ENCODE measurements at places on chromosomes 5 and 9.

DNA sequence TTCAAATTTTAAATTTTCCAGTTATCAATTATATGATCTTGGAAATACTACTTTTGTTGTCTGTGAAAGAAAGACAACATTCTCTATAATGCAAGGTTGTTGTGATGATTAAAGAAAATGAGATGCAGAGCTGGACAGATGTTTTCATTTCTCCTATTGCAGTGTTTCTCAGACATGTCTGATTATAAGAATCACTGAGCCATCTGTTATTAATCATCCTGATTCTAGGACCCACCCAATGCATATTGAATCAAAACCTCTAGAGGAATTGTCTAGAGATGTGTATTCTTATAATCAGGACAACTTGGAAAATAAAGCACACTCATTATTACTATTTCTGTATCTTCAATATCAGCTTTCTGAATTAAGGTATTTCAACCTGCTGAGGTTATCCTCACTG lies 121.1 kb upstream of the ASTN2 start:
- no peak for DNase-seq

GRCh38 chr9:77175151-77175550 lies 2.2 kb upstream of the VPS13A start:
- no peak for DNase-seq

GRCh38 chr5:27906931-27907601 lies 868.7 kb upstream of the CDH9 start:
- DNase-seq, result peak; percentile 63

- peak; percentile 10 for DNase-seq
Observed at GRCh38 chr5:59763541-59763940, 130.0 kb downstream of the PDE4D start.

GRCh38 chr5:95821110-95822021 lies 1.2 kb downstream of the GLRX start:
- no peak for DNase-seq

GRCh38 chr5:1004461-1005248 lies 3.9 kb upstream of the NKD2 start:
- DNase-seq, result peak; percentile 16

- no peak for DNase-seq
Observed at GRCh38 chr5:73564018-73564417, 1.4 kb downstream of the ANKRA2 start.

- DNase-seq, result no peak
Observed at GRCh38 chr5:1424716-1425115, 20.5 kb downstream of the SLC6A3 start.

DNA sequence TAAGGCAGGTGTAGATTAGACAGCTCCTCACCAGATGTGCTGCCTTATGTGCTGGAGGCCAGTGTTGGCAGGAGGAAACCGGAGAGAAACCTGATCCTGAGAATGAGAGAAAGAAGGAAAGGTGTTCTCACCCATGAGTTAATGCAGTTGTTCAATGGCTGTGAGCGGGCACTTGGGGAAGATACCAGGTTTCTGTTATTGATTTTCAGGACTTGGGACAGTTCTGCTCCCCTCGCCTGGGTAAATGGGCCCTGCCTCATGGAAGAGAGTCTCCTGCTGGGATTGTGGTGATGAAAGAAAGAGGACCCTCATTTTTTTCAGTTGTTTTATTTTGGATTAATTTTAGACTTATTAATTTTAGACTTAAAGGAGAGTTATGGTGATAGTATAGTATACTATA lies 59.5 kb downstream of the EGFLAM start:
- DNase-seq, result no peak

- no peak for DNase-seq
Observed at GRCh38 chr5:138711087-138711486, 42.1 kb upstream of the CTNNA1 start.

GRCh38 chr5:142095651-142096330 lies 12.8 kb upstream of the NDFIP1 start:
- no peak for DNase-seq

DNA sequence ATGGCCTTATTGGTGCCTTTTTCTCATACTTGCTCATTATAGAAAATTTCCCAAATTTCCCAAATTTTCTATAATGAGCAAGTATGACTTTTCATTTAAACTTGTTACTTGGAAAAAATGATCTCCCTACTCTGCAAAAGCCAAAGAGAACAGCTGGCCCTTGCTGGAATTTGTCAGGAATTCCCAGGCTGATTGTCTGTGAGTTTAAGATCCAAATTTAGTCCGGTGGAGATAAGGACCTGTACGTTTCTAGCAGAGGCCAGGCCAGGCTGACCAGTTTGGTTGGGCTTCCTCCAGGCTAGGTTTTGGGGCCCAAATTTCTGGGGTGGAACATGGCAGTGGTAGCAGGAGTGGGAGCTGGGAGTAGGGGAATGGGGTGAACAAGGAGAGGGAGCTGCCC lies 51.9 kb downstream of the NEURL1B start:
- DNase-seq, result no peak

GRCh38 chr5:18503797-18504328 lies 869.6 kb downstream of the TAF11L14 start:
- DNase-seq, result no peak

DNA sequence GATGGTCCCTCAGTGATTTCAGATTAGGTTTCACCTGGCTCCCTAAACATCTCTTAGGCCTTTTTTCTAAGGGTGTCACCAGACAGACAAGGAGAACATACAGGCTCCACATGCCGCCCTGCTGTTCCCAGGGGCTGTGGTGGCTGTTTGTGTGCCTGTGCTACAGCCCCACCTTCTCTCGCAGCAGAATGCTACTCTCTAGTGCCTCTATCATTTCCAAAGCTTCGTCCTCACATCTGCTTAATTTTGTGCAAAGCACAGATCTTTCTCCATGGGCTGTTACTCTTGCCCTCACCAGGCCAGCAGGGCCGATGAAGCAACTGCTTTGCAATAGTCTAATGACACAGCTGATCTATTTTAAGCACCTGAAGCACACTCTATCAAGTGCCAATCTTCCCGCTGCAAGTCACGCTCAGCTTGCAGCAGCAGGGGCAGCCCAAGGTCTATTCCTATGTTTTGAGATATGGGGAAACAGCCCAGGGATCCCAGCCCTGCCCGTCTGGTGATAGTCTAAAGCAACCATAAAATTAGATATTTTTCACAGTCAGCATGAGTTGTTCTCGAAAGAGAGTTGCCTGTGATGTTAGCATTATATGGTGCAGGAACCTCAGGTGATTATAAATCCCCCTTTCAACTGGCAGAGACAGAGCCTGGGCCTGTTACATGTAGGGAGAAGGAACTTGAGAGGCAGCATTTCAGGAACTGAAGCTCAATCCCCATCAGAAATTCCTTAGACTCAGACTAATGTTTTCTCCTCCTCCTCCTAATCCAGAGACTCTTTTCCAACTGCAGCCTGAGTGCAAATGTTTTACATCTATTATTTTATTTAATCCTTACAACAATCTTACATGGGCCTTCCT lies 12.7 kb downstream of the ABLIM3 start:
- no peak for DNase-seq

DNA sequence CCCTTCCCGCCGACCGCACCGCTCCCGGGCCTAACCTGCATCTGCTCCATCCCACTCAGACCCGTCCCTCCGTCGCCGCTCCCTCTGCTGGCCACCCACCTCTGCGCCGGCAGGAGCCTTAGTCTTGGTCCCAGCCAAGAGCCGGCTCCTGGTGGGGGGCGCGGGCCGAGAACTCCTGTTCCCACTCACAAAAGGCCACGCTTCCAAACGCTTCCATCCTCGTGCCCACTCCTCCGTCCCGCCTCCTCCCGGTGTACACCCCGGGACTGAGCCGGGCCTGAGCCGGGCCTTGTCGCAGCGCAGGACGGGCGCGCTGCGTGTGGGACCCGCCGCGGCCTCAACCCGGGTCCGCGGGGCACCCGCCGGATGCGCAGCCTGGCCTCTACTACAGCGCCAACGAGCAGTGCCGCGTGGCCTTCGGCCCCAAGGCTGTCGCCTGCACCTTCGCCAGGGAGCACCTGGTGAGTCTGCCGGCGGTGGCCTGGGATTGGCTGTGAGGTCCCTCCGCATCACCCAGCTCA lies 7.5 kb downstream of the ADAMTS13 start:
- DNase-seq, result no peak

GRCh38 chr5:138264183-138264582 lies 10.2 kb downstream of the GFRA3 start:
- DNase-seq, result no peak

GRCh38 chr5:114101153-114101552 lies 260.7 kb upstream of the KCNN2 start:
- peak; percentile 43 for DNase-seq

- no peak for DNase-seq
Observed at GRCh38 chr9:23682891-23683431, 143.1 kb downstream of the ELAVL2 start.

GRCh38 chr5:62731022-62731421 lies 152.4 kb downstream of the LRRC70 start:
- no peak for DNase-seq

DNA sequence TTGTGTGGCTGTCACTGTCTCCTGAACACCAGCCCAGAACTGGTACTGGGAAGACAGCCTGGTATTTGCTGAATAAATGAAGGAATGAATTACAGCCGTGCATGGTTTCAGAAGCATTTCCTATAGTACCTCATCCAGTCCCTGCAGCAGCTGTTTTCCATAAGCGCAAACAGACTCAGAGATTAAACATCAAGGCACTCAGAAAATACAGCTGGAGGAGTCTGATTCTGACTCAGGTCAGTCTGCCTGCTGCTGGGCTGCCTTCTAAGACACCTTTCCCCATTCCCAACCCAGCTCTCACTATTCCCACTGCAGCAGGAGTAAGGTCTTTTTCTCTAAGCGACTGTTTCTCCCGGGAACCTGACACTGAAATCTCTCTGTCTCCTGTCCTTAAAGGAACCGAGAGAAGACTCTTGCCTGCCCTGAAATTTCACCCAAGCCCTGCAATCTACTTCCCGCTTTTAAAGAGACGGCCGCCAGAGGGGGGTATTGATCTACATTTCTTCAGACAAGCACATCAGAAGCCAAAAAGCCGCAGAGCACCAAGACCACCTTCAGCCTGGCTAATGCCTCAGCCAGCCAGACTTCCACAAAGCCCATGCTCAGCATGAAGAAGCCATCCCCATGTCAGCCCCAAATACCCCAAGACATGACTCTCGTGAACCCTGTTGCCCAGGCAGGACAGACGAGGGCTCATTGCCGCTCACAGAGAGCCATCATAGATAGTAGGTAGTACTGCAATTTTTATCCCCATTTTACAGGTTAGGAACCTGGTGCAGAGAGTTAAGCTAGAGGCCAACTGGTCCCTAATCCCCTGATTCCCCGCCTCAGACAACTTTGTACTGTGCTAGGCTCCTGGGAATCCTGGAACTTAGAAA lies 5.4 kb upstream of the FOXI1 start:
- DNase-seq, result peak; percentile 49

DNA sequence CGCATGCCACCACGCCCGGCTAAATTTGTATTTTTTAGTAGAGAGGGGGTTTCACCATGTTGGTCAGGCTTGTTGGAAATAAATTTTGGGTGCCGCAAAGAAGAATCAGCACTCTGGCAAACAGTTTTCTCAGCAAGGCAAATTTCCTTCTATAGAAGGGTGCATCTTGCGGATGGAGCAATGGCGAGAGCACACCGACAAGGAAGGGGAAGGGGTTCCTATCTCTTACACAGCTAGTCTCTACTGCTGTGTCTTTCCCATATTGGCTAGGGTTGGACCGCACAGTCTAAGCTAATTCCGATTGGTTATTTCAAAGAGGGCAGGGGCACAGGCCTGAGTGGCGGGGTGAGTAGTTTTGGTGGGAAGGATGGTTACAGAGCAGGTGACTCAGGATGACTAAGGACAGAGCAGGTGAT lies 707 bp downstream of the GTF3C5 start:
- DNase-seq, result no peak

DNA sequence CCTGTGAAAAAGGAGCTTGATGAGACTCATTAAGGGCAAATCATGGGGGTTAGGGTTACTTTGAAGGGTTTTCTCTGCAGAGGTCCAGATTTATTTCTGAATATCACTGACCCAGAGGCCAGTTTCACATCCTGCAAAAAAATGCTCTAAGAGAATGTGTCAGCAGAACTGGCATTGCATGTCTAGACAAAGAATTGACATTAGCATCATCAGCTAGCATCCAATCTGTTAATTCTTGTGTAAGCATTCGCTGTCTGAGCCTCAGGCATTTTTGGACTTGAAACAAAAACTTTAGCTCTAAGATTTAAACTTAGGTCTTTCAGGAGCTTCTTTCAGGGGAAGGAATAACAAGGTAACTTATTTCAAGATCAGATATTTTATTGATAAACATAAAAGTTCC lies 187.9 kb upstream of the ELL2 start:
- DNase-seq, result no peak

DNA sequence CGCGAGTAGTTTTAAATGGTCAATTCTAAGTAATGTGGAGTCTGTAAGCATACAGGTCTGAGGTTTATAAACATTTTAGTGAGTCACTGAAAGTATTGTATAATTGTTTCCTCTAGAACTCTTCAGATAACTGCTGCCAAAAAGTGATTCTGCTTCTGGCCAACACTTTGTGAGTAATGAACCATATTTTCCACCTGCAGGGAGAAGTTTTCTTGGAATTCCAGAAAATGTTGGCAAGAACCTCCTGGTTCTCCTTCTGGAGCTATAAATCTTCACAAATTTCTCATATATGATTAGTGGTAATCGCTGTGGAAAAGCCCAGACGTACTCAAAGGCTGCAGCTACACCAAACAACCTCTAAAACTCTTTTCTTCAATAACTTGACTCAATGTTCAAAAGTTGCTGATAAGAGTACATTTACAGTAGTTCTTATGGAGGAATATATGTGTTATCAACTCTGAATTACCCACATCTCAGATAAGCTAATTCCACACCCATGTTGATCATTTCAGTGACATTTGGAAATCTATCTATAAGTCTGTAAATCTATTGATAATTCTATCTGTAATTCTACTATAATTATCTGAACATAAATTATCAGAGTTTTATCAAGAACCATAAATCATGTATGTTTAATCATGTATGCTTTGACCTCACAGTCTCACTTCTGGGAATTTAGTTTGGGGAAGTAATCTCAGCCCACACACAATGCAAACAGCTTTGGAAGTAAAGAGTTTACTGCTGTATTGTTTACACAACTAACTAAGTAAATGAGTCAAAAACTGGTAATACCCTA lies 74.1 kb downstream of the FNBP1 start:
- peak; percentile 91 for DNase-seq

GRCh38 chr5:166493612-166494011 lies 1797.8 kb upstream of the WWC1 start:
- no peak for DNase-seq

GRCh38 chr9:14749741-14750211 lies 27.2 kb upstream of the CER1 start:
- DNase-seq, result no peak

DNA sequence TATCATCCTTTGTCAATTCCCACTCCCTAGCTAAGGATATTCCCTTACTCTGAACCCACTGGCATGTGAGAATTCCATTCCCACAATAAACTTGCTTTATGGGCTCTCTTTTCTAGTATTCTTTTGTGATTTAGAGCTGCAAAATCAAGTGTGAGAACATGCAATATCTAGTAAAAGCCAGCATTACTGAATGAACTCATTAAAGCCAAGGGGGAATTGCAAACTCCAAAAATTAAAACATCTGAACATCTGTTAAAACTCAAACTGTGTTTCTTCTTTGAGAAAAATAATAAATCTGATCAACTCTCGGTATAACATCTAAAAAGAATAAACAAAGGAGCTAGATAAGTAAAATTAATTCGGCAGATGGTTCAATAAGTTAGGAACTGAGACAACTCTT lies 53.1 kb upstream of the MPDZ start:
- DNase-seq, result no peak

- DNase-seq, result no peak
Observed at GRCh38 chr5:169178754-169179153, 122.2 kb downstream of the SLIT3 start.

GRCh38 chr9:96883922-96884321 lies 29.6 kb upstream of the ZNF782 start:
- DNase-seq, result no peak

GRCh38 chr5:124544366-124545055 lies 201.9 kb downstream of the ZNF608 start:
- no peak for DNase-seq

Measured in HCEC 1CT (cell line).